Thoracic aorta (tissue), 2 donors: ENCODE measurements at places on chromosomes 5 and 9.

- DNase-seq, result no peak
Measured at GRCh38 chr9:114037961-114038723, 40.0 kb downstream of the AMBP start.

DNA sequence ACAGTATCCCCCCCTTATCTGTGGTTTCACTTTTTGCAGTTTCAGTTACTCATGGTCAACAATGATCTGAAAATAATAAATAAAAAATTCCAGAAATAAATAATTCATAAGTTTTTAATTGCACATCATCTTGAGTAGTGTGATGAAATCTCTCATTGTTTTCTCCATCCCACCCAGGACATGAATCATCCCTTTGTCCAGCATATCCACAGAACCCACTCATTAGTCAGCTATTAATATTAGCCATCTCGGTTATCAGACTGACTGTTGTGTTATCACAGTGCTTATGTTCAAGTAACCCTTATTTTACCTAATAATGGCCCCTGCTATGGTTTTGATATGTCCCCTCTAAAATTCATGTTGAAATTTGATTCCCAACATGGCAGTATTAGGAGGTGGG, 40.7 kb downstream of the FAM114A2 start:
- DNase-seq, result no peak

GRCh38 chr9:36306471-36307306, 48.4 kb upstream of the GNE start:
- no peak for DNase-seq

GRCh38 chr9:27022920-27023319, 17.4 kb upstream of the LRRC19 start:
- no peak for DNase-seq

DNA sequence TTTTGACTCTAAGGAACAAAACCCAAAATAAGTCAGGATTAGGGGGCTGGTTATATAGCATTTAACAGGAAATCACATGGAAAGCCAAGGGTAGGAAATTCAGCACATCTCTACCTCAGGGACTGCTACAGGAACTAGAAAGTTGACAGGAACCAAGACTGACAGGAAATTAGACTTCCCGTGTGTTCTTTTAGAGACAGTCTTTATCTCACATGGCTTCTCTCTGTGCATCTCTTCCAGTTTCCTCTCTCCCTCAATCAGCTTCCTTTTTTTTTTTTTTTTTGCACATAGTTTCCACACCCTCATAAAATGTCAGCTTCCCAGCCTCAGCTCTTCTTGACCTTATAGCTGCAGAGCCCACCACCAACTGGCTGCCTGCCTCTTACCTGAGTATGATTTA, 4.8 kb downstream of the RECK start:
- DNase-seq, result no peak

GRCh38 chr9:124765439-124765835, 5.7 kb downstream of the NR6A1 start:
- DNase-seq, result no peak

DNA sequence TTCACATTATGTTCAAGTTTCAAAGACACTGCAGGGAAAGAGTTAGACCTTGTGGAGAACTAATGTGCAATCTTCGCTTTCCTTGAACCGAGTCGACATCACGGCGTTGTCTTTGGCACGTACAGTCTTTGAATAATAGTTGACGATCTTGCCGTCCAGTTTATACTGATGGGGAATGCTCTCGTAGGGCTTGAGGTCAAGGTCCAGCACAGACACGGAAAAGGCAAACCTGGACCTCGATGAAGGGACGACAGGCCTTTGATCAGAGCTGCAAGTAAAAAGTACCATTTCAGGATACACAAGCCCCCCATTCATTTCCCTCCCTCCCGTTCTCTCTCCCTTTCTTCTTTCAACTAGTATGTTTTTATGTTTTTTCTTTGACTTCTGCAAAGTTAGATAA, 54.1 kb downstream of the IPPK start:
- no peak for DNase-seq

DNA sequence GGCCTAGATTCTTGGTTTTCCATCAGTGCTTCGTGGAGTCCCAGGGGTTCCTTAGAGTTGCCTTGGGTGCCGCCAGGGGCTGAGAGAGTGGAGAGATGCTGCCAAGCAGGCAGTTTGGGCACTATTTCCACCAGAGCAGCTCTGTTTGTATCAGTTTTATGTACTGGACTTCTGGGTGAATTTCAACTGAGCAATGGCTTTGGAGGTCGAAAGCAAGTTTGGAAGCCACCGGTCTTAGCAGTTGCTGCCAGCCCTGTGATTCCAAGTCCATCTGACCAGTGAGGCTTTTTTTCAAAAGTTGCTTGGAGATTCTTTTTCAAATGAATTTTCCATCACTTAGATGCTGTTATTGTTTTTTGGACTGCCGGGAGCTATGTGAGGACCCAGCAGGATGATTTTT, 68.5 kb downstream of the ANGPTL2 start:
- no peak for DNase-seq

DNA sequence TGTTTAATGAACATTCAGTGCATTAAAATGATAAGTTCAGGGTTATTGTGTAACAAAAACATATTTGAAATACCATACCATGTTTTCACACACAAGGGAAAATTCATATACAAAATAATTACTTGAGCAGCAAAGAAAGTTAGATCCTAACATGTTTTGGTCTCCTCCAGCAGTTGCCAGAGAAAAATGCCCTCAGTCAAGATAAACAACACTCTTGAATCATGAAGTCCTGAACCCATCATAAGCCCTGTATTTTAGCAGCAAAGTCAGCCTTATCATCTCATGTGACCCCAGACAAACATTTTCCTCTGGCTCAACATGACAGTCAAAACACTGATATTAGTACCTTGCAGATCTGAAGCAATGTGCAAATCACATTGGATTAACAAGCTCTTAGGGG, 1541.1 kb upstream of the WWC1 start:
- no peak for DNase-seq

GRCh38 chr5:163540696-163541095, 35.3 kb downstream of the MAT2B start:
- DNase-seq, result no peak

- no peak for DNase-seq
Measured at GRCh38 chr5:96984506-96985192, 48.8 kb downstream of the LNPEP start.

GRCh38 chr5:3009605-3010004, 258.1 kb upstream of the IRX2 start:
- DNase-seq, result no peak

- no peak for DNase-seq
Measured at GRCh38 chr5:35884773-35885172, 28.1 kb downstream of the IL7R start.

GRCh38 chr9:70053864-70054263, 10.2 kb downstream of the MAMDC2 start:
- DNase-seq, result no peak

DNA sequence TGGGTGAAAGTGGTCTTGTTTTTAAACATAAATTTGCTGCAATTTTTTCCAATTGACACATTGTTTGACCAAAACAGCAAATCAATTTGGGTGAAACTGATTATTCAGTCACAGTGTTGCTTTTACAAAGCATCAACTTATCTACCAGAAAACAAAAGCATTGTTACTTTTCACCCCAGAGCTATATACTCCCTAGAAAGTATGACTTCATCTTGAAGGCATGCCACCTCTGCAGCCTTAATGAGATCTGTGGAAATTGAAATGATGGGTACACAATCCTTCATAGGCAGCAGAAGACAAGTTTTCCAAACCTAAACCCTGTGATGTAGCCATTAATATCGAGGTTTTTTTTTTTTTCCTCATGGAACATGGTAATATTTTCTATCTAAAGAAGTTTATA, 615.9 kb downstream of the CHSY3 start:
- DNase-seq, result no peak

- no peak for DNase-seq
Measured at GRCh38 chr5:78983601-78984438, 1.3 kb downstream of the ARSB start.

- DNase-seq, result no peak
Measured at GRCh38 chr9:9893837-9894236, 719.0 kb downstream of the PTPRD start.

- DNase-seq, result no peak
Measured at GRCh38 chr5:158275511-158275910, 416.6 kb upstream of the CLINT1 start.

DNA sequence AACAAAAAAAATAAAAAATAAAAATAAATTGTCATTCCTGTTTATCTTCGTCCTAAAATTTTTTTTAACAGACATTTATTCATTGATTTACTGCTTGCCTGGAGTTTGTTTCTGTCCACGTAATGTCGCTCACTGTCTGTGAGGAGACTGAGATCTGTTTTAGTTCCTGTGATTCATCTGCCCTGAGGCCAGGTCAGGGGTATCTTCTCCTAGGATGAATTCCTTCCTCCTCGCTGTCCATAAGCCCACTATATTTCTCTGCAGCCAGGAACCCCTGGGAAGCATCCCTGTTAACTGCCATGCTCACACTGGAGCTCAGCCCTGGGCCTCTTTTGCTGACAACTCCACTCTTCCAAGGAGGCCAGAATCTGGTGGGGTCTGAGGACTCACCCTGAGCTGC, 682.0 kb downstream of the MTRR start:
- DNase-seq, result no peak

DNA sequence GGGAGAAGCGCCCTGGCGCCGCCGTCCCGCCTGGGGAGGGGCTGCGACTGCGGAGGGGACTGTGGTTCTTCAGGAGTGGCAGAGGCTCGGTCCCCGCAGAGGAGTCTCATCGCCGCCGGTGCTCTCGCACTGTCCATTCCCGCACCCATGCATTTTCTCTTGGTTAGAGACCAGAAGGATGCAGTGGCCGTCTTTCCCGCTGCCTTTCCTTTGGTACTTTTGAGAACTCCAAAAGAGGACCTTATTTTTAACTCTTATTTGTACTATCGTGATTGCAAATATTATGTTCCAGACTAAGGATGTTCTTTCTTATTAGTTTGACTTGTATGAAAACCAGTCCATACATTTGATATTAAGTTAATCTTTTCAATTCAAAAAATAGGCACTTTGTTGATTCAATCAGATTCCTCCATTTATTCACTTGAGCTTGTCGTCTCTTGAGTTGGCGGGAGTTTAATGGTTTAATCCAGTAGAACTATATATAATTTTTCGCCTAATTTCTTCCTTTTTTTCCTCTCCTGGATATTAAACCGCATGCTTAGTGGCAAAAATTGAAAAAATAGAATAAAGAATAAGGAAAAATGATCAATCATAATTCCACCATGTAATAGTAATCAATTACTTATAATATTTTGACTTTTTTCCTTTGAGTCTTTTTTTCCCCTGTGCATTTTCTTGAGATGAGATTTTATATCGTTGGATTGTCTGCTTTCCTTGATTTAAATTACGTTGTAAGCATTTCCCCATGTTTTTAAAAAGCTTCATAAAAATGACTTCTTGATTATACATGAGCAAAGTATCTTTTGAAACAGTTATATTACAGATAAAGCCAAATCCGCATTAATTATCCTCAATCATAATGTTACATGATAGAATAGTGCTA, 861 bp downstream of the ZFYVE16 start:
- no peak for DNase-seq

GRCh38 chr9:89598926-89599325, 5.9 kb upstream of the GADD45G start:
- no peak for DNase-seq

DNA sequence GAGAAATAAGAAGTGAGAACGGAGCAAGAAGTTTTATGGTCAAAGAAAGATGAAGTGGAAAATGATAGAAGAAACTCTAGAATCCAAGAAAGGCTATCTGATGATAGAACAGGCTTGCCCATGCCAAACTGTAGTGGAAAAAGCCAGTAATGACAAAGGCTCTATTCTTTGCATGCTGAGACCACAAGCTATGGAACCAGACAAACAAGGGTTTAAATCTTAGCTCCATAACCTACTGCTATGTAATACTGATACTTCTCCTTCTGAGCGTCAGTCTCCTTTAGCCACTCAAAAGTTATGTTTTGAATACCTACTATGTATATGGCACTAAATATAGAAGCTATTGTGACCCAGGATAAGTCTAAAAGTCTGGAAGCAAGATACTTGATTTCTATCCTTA, 51.2 kb upstream of the TRIM32 start:
- no peak for DNase-seq

DNA sequence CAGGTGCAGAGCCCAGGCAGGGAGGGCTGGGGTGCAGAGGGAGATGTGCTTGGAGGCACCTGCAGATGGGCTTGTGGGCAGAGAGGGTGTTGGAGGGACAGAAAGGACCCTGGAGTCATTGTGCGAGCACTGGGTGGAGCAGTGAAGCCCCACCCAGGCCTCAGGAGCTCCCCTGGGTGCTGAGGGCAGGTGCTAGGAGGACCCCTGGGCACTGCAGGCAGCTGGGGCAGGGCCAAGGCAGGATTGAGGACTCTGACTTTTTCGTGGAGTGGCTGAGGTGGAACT, 10.3 kb upstream of the SLC6A18 start:
- no peak for DNase-seq

DNA sequence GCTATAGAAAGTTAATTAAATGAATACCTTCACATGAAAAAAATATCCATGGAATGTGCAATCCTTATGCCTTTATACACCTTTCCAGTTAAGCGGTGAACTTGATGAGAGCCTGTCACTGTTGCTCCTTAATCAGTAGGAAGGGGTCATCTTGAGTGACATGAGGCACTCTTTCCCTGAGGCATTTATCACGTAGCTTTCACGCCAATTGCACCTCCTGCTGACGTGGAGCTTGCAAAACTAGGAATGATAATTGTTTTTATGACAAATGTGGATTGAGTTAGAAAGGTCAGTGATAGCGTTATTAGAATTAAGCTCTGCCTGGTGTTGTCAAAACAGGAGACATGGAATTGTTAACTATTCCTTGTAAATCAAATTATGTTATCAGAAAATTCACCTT, 79.7 kb downstream of the SLF1 start:
- no peak for DNase-seq

- DNase-seq, result no peak
Measured at GRCh38 chr5:156640691-156641241, 209.3 kb upstream of the PPP1R2B start.

DNA sequence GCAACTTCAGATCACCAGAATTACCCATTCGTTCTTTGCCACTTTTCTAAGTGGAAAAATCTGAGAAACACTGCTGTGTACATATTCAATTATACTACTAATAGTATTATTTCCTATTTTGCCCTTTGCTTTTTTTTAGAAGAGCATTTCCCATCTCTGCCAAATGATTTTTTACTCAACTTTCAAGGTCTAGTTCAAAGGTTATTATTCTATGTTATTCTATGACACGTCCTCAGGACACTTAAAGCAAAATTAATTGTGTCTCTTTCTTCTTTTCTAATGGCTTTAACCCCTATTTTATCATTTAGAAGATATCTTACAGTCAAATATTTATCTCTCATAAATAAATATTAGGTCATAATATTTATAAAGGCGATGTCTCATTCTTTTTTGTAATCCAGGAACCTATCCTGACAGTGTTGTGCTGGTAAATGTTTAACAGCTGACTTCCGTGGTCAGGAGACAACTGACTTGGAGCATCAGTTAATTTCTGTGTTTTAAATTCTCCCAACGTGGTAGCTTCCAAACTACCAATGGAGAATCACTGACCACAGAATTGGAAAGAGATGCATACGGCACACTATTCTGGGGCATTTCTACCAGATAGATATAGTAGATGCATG, 375.2 kb downstream of the ARRDC3 start:
- DNase-seq, result no peak
